ENCODE measurements at places on chromosomes 1 and 21.

- DNase-seq, result peak; percentile 77
These were observed 50.4 kb upstream of the RIPK4 start for GRCh38 chr21:41817228-41817627.

DNA sequence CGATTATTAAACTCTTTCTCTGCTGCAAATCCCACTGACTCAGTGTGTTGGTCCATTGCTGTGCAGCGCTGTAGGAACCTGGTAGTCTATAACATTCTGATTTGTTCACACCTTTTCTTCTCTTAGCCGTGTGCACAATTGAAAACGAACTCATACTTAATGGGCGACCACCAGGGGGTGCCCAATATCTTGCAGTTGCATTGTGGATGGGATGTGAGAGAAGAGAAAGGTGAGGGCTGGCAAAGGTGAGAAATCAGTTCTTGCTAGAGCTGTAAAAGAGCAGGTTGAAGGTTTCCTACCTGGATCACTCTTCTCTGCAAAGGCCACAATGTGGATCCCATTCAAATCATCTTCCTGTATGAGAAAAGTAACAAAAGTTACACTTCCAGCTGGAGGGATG is 51.0 kb downstream of the CASQ2 start:
- DNase-seq, result peak; percentile 71

DNA sequence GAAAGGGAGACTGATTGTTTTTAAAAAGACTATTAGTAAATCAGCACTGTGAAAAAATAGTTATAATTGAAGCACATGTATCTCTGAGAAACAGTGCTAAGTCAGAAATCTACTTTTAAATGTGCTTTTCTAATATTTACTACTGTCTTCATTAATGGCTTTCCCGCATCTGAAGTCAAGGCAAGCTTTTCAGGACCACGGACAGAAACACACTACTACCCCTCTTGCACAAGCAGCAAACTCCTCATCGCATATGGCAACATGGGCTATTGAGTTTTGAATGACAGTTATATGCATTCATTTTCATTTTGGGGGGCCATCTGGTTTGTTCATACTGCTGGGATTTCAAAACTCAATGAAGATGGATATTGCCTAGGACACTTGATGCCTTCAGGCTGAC is 433.4 kb upstream of the CAMK1G start:
- DNase-seq, result peak; percentile 22

GRCh38 chr1:2109581-2110021 is 59.4 kb downstream of the PRKCZ start:
- no peak for DNase-seq

DNA sequence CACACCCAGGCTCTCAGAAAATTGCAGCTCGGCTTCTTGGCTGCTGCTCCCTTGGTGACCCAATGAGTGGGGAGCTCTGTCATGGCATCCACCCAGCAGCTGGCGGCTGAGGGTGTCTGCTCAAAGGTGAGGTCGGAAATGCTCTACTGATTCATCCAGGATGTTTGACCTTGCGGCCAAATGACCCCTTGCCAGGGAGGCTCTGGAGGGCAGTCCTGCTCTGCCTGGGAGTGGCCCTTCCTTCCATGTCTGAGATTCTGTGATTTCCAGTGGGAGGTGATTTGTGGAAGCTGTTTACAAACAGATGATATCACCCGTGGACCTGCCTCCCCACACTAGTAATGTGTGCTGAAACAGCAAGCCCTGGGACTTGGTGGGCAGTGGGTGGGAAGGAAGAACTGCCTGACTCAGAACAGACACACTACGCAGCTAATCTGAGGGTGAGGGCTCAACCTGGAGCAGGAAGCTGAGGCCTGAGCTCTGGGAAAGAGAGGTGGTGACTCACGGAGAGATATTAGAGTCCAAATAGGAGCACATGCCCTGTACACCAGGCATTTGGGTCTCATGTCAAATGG is 3.0 kb downstream of the CRCT1 start:
- DNase-seq, result no peak

- DNase-seq, result no peak
These were observed 32.1 kb upstream of the ST6GALNAC5 start for GRCh38 chr1:76835203-76835602.

- DNase-seq, result peak; percentile 11
These were observed 85.3 kb downstream of the NPHP4 start for GRCh38 chr1:5906966-5907365.

DNA sequence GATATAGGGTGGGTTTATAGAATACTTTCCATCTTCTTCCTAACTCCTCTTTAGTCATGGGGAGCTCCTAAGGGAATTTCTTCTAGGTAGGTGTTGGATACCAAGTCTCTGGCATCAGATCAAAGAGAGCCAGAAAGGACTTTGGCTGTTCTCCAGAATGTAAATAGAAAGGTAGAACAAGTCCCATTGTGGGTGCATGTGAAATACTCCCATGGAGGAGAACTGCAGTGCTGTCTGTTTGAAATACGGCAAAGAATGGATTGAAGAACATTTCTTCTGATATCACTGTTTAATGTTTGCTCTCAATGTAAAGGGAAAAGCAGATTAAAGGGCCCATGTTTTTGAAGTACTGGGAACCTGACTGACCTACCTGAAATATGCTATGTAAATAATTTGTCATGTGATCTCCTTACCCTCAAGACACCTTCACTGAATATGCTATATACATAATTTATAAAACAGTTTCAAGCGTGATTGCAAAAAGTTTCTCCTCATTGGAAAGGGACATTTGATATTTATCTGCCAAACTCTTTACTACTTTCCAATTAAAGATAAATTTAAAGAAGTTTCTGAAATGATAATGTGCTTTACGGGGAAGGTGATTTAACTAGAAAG is 65.9 kb downstream of the LAMC1 start:
- no peak for DNase-seq

DNA sequence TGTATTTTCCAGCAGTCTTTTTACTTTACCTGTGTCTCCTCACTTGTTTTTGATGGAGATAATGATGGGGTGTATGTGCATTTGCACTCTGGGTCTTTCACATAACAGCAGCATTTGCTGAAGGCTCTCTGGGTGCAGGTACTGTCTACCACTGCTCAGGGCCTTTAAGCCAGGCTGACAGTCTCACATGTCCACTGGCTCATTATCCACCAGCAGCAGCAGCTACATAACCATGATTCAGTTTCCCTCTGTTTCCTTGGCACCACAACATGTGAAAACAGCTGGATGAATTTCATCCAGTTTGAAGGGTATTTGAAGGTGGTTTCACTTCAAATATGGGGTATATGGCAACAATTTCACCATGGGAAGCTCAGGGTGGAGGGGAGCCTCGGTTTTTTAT is 41.2 kb upstream of the ROR1 start:
- DNase-seq, result no peak

GRCh38 chr1:46187106-46187869 is 10.9 kb downstream of the POMGNT1 start:
- no peak for DNase-seq

DNA sequence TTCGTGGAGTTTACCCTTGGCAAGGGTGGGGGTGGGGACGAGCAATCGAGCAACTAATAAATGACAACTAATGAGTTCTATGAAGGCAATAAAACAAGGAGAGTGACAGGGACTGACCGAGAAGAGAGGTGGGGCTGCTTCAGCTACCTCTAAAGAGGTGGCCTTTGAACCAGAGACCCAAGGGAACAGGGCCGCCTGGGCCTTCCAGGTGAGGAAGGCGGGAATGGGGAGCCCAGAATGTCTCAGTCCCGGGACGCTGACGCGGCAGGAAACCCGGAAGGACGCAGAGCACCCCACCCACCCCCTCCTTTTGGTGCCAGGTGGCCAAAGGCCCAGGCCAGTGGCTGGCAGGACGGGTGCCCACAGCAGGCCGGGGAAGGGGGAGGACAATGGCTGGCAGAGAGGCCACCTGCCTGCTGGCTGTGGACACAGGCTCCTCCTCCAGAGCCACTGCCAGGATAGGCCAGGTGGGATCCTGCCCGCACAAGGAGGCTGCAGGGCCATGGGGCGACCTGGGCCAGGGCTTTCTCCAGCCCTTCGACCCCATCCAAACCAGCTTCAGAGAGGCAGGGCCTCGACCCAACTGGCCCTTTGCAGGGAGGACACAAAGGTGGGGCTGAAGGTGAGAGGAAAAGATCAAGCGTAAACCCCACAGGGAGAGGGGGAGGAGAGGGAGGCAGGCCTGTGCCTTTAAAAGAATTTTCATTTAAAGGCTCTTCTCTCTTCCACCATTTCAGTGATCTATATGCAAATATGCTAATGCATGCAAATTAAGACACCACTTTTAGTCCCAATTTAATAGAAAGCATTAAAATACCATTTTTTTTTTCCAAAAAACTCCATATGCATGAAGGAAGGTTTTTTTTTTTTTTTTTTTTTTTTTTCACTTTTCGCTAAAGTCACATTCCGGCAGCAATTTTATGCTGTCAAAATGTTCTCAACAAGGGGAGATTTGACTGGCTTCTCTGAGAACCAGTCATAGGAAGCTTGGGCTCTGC is 58.1 kb downstream of the CASZ1 start:
- no peak for DNase-seq

DNA sequence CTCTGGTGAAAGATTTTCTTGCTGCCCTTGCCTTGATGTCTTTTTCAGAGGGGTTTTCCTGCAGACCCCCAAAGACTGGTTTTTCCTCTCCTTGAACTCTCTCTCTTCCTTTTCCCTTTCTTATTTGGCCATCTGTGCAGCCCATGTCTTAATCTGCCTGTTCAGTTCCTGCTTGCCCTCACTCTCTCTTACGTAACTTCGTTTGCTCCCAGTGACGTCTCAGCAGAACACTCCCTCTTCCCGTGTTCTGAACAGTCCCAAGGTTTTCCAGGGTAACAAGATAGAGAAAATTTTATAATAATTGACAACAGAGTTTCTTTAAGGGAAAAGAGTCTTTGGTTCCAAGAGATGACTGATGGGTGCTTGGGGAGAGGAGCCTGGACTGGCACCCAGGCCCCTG is 109.1 kb upstream of the LMO4 start:
- no peak for DNase-seq

- DNase-seq, result peak; percentile 9
These were observed 6.6 kb downstream of the CSF1 start for GRCh38 chr1:109917051-109917767.

DNA sequence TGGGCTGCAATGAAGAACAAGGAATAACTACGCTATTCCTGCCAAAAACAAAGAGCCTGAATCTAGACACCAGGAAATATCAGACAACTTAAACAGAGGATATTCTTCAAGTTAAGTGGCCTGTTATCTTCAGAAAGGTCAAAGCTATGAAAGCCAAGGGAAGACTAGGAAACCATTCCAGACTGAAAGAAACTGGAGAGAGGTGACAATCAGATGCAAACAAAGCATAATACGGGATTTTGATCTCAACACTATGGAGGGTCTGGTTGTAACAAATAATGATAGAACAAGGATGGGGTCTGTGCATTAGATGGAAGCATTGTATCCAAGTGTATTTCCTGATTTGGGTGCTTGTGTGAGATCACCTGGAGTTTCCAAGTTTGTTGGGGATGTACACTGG is 2.7 kb downstream of the EPRS1 start:
- no peak for DNase-seq

GRCh38 chr21:16792101-16792500 is 720.7 kb upstream of the CXADR start:
- no peak for DNase-seq

- DNase-seq, result no peak
These were observed 129.7 kb upstream of the ZBTB40 start for GRCh38 chr1:22321917-22322316.

Data from adrenal gland (tissue), 19 donors.